Omental fat pad (tissue), 4 donors: ENCODE measurements at places on chromosomes 3 and 15. TPM values are rescaled to one million over a fixed set of nuclear protein-coding genes. Genes with fewer than 3 reads are reported as not detected.

Gene CCDC191
- total RNA-seq = 3.3 TPM

Gene COL6A5
- total RNA-seq = not detected

Gene SLC12A1
- not detected for total RNA-seq

Gene RAB43
- 18.5 TPM for total RNA-seq

Gene DOCK3
- total RNA-seq = 1.0 TPM
